GM10248 (cell line): ENCODE measurements at places on chromosomes 16 and 17.

DNA sequence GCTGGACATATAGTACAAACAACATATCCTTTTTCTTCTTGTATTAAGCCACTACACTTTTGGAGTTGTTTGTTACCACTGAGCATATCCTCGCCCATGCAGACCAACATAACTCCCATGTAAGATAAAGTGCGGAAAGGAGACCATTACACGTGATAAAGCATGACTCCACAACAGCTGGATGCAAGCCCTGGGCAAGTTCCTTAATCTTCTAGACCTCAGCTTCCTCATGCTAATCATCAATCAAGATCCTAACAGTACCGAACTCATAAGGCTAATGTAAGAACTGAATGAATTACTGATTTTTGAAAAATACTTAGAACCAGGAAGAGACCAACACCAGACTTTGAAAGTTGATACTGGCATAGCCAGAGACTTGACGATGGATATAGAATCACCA, 47.0 kb upstream of the GSG1L start:
- no peak for DNase-seq

GRCh38 chr16:8600144-8600775, 9.9 kb upstream of the TMEM114 start:
- DNase-seq, result no peak

DNA sequence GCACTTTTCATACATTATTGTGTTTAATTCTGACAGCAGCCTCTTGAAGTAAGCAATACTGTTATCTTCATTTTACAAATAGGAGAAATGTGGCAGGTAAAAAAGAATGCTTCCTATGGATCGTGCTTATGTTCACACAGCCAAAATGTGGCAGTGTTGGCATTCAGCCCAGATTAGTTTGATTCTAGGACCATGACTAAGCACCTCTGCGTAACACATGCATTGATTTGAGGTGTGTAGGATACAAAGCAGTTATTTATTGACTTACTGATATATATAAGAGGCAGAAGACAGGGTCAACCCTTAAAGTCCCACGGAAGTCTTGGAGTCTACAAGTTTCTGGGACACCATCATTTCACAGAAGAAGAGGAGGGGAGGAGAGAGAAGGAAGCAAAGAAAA, 1144.4 kb upstream of the GOT2 start:
- no peak for DNase-seq

DNA sequence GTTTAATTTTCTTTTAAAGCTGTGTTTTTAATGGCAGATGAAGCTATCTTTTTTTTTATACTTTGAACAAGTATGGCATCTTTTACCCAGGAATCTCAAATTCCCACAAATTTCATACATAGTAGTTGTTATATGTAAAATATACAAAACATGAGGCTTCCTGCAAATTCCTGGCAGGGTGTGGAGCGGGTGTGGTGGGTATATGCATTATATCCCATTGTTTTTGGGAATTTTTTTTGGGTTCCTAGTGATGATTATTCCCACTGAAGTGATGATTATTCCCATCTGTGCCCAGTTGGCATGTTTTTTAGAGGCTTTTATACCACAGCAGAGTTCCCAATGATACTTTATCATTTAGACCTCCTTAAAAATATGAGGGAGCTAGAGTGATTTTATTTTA, 320.4 kb downstream of the ZFHX3 start:
- no peak for DNase-seq

DNA sequence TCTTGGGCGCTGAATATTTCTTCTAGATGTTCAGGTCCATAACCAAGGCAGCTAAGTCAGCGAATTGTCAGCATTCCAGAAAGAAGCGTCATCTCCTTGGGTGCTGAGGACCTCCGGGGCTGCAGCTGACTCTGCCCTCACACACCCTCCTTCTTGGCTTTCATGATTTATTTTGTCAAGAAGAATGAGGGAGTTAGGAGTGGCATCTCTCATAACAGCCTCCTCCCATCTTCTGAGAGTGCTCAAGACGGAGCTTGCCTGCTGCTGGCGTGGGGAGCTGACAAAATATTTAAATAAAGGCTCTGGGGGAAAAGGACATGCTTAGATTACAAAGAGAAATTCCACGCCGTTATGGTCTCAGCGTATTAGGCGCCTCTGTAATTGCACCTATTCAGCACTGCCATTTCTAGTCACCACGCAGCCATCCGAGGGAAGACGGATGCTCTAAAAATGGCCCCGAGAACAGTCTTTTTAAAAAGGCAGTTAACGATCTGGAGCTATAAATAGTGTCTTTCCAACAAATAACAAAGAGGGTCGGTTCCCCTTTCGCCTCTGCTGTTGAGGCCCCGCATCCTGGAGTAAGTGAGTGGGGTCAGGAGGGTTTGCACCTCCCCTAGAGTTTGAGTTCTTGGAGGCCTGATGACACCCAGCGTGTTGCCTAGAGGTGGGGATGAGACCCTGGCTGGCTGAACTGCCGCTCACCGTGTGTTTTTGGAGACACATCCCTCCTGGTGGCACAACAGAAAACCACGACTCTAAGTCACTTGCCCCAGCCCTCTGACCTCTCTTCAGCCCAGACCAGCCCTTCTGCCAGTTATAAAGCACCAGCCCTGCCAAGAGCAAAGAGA, 187.0 kb downstream of the CCDC182 start:
- DNase-seq, result no peak

- no peak for DNase-seq
Observed at GRCh38 chr17:75757086-75757681, 7.8 kb downstream of the GALK1 start.

GRCh38 chr17:3888343-3889171, 4.3 kb downstream of the CAMKK1 start:
- DNase-seq, result no peak

DNA sequence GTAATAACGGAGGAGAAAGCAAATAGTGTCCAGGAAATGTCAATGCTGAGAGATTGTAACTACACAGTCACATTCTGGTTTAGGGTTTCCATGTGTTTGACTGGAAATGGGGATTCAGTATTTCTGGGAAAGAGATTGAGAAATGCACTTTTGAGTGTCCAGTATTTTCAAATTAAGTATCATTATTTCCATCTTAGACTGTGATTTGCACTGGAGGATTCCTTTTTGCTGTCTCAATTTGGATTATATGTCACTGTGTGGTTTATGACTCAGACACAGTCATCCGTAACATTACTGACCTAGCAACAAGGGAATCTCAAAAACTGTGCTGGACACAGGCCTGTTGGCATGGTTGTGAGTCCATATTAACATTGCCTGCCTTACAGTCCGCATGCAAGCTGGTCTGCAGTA, 681.4 kb downstream of the CDH11 start:
- no peak for DNase-seq

DNA sequence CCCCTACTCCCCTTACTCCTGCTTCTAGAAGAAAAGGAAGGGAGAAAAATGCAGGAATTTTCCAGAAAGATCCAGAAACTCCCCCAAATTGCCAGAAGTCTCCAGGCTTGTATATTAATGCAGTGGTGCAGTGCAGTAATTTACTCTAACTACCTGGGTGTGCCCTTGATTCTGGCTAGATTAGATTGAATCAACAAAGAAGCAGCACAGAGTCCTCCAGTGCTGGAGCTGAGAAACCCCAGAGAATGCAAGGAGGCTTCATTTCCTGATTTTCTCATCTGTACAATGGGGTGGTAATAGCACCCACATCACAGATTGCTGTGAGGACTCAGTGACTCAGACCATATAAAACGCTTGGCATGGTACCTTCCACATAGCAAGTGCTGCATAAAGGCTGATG, 247.3 kb upstream of the RPL38 start:
- no peak for DNase-seq

DNA sequence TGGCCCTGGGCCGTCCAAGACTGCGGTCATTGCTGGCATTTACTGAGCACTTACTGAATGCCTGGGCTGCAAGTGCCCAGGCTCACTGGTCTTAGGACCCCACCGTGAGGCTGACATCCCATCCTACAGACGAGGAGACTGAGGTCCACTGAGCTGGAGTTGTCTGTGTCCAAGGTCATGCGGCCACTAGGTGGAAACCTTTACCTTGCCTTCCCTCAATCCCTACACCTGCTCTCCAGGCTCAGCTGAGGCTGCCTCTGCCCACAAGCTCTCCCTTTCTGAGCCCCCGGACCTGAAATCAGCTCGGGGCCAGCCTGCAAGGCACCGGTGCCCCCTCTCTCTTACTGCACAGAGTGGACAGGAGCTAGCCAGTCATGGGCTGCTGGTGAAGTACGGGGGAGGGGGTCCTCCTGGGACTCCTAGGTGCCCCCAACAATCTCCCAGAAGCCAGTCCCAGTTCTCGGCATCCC, 1.5 kb downstream of the CASKIN1 start:
- DNase-seq, result peak; percentile 75

DNA sequence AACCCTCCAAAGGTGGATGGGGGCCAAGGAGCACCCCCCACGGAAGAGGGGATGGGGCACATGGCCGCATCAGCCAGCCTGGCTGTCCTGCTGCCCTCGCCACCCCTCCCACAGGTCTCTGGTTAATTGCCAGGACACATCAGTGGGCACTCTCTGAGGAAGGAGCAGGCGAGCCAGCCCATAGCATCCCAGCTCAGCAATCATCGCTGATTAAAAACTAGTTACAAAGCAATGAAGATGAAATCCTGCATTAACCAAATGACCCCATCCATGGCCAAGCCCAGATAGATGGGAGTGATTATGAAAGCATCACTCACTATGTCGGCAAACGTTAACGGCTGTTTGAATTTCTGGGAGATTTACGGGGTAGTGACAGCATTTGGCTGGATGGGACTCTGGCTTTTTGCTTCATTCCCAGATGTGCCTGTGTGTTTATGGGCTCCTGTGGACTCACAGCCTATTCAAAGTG, 45.3 kb downstream of the CCDC182 start:
- DNase-seq, result no peak

GRCh38 chr16:49574826-49575225, 201.2 kb downstream of the C16orf78 start:
- DNase-seq, result no peak

DNA sequence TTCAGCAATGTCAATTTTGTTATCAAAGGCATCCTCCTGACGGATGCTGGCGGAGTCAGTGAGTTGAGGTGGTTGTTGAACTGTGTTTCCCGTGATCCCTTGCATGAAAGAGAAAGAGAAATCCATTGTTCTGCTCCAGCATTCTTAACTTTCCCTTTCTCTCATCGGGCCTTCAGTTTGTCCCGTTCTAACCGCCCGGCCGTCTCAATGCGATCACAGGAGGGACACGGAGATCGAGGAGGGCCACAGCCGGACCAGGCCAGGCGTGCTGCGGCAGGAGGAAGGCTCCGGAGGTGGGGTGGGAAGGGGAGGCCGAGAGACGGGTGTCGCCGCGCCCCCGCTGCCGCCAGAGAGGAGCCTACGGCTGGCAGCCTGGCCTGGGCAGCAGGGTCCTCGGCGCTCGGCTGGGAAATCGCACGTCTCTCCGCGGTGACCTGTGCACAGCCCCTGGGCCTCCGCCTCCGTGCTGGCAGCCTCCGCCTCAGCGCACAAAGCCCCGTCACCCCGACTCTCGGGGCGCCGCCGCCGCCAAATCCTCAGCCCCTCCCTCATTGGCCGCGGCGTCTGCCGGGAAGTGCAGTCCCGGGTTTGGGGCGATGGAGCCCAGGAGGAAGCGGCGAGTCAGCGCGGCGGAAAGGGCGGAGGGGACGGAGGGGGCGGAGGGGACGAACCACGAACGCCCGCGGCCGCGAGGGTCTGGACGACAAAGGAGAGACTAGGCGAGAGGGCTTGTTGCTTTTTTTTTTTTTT, 38.1 kb downstream of the SOST start:
- DNase-seq, result peak; percentile 88

DNA sequence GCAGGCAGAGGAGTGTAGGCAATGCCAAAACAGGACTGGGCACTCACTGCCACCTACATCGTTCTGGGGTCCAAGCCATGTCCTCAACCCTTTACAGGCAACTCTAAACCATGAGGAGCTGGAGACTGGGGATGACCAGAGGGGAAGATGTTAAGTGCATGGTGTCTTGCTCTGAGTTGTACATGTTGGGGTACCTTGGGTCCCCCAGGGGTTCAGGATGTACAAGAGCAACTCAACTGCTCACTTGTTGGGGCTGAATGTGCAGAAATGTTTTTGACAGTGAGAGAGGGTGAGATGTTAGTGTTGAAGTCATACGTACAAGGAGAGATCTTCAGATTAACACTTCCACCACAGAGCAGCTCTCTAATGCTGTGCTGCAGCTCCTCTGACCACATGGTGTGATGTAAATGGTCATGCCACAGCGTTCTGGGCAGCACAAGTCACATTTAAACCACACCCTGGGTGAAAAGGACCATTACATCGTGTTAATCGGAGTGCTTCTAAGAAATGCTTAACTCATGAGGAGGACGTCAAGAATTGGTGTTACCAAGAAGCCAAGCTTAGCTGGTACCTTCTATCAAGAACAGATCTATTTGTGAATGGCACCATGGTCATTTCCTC, 2.4 kb downstream of the CCL18 start:
- no peak for DNase-seq

DNA sequence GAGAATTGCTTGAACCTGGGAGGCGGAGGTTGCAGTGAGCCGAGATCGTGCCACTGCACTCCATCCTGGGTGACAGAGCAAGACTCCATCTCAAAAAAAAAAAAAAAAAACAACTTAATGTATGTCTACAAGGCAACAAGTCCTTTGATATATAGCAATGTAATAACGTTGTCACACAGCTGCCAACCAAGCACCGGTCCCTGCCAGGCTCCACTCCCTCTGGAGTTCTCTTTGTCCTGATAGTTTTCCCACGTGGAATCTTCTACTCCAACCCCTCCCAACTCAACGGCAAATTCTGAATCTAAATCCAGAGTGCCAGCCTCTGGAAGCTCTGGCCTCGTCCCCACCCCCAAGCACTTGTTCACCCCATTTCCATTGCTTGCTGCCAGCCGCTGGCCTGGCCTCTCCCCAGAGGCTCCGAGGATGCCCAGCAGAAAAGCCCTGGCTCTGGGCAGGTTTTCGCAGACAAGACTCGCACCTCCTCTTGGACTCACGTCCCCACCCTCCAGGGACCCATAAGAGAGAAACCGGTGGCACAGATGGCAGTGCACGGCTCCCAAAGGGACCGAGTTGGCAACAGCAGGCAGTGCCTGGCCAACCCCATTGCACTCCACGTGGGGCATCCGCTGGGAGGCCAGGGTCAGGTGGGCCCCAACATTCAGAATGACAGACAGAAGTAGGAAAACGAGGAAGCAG, 15.9 kb upstream of the CBX2 start:
- DNase-seq, result no peak

- peak; percentile 73 for DNase-seq
Observed at GRCh38 chr16:46911038-46911437, 26.9 kb downstream of the GPT2 start.

DNA sequence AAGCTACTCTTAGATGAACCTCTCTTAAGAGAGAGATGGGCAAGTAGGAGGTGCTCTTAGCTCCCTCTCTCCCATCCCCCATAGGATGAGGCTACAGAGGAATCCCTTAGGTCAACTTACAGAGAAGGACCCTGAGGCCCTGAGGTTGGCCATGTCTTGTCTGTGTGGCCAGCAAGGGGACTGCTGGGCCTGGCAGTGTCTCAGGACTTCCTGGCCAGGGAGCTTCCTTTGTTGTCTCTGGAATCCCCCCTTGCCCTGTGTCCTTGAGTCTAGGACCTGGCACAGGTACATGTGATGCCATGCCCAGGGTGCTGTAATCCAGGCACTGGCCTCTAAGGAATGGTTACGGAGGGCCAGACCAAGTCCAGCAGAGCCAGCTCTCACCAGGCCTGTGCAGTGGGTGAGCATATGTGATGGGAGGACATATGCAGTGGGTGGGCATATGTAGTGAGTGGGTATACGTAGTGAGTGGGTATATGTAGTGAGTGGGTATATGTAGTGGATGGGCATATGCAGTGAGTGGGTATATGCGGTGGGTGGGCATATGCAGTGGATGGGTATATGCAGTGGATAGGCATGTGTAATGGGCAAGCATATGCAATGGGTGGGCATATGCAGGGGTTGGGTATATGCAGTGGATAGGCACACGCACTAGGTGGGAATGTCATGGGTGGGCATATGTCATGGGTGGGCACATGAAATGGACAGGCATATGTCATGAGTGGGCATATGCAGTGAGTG, 20.3 kb upstream of the PECAM1 start:
- DNase-seq, result no peak
